Activated CD8-positive, alpha-beta memory T cell treated with anti-CD3 and anti-CD28 coated beads for 4 hours (primary cell): ENCODE measurements at places on chromosomes 7 and 10.

GRCh38 chr7:130379019-130379418 is 1.3 kb upstream of the CPA1 start:
- no peak for DNase-seq

GRCh38 chr7:158743219-158743618 is 38.6 kb upstream of the NCAPG2 start:
- DNase-seq, result no peak

- DNase-seq, result no peak
Observed at GRCh38 chr10:87505366-87506111, 846 bp downstream of the MINPP1 start.

DNA sequence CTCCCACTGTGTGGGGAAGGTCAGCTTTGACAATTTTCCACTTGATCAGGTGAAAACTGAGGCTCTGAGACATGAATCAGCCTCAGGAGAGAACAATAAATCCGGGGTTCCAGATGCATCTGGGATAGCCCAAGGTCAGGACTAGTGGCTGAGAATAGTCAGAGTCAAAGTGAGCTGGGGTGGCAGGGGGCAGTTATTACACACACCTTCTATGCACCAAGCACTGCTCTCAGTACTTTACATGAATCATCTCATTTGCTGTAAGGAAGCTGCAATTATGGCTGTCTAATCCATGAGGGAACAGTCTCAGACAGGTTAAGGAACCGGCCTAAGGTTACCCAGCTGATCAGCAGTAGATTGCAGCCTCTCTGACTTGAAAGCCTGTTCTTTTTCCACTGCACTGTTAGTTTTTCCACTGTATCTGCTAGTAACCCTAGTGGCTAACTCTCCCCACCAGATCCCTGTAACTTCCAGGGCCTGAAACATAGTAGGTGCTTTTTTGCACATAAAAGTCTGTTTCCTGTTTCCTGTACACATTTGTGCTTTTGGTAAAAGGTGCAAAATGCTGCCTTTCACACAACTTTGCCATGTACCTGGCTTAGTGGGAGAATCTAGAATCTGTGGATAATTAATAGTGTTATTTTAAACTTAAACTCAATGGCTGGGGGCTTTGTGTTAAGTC is 125.9 kb downstream of the EMX2 start:
- no peak for DNase-seq

GRCh38 chr7:47290466-47290865 is 291.4 kb downstream of the TNS3 start:
- no peak for DNase-seq

DNA sequence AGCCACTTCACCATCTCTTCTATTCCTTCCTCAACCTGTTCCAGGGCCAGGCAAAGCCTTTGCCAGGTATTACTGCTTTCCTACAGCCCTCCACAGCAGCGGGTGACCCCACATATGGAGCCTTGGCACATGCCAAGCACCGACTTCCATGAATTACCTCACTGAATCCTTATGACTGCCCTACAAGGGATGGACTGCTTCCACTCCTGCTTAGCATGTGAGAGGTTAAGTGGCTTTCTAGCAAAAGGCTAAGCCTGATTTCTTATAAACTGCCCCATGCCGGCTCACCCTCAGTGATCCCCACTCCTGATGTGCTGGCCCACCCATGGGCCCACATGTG is 44.0 kb upstream of the PDLIM1 start:
- no peak for DNase-seq

GRCh38 chr7:17342756-17343155 is 44.3 kb downstream of the AHR start:
- DNase-seq, result no peak

DNA sequence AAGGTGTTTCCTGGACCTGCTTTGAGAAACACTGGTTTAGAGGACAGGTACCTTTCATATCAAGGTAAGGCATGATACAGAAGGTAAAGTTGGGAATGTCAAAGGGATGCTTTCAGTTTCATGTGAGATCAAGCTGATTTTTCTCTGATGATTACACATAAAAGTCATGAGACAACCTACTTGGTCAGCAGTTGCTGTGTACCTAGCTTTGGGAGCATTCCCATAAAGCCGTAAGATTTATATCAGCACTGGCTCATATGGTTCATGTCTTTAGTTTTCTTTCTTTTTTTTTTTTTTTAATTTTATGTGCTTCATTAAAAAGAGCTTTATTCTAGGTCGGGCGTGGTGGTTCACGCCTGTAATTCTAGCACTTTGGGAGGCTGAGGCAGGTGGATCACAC is 265.3 kb upstream of the LRGUK start:
- DNase-seq, result no peak

GRCh38 chr7:98864731-98865453 is 4.9 kb downstream of the TMEM130 start:
- DNase-seq, result no peak

GRCh38 chr10:69801094-69801433 is 642 bp upstream of the COL13A1 start:
- no peak for DNase-seq

DNA sequence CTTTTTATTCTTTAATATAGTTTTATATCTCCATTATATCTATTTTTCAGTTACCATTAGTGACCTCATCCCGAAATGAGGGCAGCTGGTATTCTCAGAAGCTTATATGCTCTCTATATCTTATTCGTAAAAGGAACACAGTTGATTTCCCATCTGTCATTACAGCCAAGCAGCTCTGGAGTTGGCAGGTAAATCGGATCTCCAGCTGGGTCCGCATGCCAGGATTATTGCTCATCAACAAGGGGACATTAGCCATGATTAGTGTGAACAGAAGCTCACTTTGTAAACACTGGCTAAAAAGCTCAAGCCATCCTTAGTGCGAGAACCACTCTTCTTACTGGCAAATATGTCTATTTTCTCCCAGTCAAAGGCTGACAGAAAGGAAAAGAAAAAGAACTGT is 180.3 kb downstream of the NPSR1 start:
- no peak for DNase-seq

GRCh38 chr7:34184466-34184865 is 279.1 kb downstream of the BMPER start:
- DNase-seq, result no peak

DNA sequence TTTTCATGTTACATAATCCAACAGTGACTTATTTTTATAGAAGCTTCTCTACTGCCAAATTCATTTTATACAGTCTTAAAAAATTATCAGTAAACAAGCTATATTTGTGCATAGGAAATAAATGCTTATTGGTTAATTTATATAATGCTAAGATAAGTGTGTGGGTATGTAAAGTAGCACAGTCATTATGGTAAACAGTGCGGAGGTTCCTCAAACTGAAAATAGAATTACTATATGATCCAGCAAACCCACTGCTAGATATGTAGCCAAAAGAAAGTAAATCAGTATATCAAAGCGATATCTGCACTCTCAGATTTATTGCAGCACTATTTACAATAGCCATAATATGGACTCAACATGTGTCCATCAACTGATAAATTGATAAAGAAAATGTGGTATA is 71.1 kb downstream of the ATRNL1 start:
- no peak for DNase-seq

DNA sequence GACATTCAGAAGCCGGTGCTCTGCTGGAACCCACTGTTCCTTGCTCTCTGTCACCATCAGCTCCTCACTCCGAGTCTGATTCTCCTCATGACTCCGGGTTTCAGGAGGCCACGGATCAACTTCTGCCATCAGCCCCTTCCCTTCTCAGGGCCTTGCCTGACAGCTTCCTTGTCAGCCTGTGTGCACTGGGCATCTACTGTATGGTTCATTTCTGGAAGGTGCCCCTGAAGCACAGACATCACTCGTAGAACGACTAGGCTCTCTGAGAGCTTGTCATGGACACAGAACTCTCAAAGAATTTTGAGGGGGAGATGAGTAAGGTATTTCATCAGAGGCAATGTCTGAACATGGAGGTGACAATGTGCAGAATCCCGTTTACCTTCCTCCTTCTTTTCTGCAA is 396.1 kb downstream of the TNS3 start:
- DNase-seq, result no peak

GRCh38 chr10:79128923-79129305 is 60.1 kb downstream of the ZMIZ1 start:
- no peak for DNase-seq

- DNase-seq, result no peak
Observed at GRCh38 chr7:35705932-35706461, 11.1 kb upstream of the HERPUD2 start.

- no peak for DNase-seq
Observed at GRCh38 chr7:28328822-28329660, 83.3 kb upstream of the CREB5 start.

- DNase-seq, result no peak
Observed at GRCh38 chr10:109866168-109866994, 56.9 kb downstream of the XPNPEP1 start.

- no peak for DNase-seq
Observed at GRCh38 chr7:104657134-104657533, 328.7 kb downstream of the LHFPL3 start.

GRCh38 chr7:146249272-146249671 is 132.7 kb downstream of the CNTNAP2 start:
- DNase-seq, result no peak

DNA sequence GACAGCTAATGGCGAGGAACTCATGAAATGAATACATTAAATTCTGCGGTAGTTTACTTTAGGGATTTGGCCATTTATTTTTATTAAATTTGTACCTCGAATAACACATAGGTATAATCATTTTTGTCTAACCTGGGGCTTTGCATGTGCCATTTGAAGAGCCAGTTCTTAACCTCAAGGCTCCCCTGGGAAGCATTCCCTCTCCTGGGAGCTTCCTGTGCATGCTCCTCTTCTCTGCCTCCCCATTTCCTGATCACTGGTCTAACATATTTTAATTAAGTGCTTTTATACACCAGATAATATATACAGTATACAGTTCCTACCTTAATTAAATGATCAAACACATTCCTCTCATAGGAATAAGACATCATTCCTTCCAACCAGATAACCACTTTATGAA is 183.9 kb upstream of the FZD1 start:
- DNase-seq, result no peak

DNA sequence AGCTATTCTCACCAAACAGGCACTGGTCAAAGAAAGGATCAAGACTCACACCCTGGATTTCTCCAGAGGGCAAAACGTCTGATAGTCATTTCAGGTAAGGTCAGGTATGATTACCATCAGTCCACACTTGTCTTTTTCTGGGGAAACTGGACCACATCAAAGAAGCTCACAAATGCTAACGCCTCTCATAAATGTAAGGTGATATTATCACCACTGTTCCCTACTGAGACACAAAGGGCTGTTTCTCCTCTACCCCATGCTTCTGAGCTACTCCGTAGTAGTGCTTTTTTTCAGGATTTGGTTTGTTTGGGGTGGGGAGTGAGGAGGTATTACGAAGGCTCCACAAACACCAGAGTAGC is 51.6 kb downstream of the CREB3L2 start:
- DNase-seq, result no peak

- no peak for DNase-seq
Observed at GRCh38 chr7:64839910-64840309, 45.7 kb downstream of the ZNF138 start.

- DNase-seq, result no peak
Observed at GRCh38 chr10:49598164-49598856, 11.8 kb upstream of the SLC18A3 start.

DNA sequence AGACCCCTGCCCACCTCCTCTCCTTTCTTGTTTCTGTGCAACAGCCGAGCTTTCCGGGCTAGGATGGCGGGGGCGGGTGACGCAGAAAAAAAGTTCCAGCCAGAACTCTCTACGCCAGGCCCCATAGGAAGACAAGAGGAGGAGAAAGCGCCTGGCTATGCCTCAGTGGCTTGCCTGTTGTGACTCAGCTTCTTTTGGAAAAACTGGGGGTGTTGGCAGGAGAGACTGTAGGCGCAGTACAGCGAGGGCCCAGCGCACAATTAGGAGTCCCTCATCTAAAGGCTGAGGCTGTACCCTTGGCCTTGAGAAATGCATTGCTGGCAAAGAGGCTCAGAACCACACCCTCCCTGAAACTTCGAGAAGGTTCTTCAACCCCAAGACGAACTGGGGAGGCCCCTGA is 28.0 kb upstream of the KPNA7 start:
- no peak for DNase-seq

DNA sequence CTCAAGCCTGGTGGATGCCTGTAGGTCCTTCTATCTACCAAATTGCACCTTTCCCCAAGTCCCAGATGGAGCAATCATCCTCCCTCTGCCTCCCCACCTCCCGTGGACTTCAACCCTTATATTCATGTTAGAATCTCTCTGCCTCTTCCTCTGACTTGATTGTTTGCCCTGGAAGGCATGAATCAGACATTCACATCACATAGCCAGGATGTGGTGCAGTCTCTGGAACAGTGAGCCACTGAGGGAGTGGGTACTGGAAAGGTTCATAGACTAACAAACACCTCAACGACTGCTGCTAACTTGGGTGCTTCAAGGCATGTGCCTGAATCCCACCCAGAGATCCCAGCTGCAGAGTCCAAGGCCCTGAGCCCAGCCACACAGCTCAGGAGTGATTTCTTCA is 494.0 kb downstream of the TNS3 start:
- DNase-seq, result no peak

- no peak for DNase-seq
Observed at GRCh38 chr7:19439517-19439916, 269.3 kb downstream of the POLR1F start.

GRCh38 chr7:43531700-43532099 is 51.2 kb upstream of the STK17A start:
- no peak for DNase-seq

DNA sequence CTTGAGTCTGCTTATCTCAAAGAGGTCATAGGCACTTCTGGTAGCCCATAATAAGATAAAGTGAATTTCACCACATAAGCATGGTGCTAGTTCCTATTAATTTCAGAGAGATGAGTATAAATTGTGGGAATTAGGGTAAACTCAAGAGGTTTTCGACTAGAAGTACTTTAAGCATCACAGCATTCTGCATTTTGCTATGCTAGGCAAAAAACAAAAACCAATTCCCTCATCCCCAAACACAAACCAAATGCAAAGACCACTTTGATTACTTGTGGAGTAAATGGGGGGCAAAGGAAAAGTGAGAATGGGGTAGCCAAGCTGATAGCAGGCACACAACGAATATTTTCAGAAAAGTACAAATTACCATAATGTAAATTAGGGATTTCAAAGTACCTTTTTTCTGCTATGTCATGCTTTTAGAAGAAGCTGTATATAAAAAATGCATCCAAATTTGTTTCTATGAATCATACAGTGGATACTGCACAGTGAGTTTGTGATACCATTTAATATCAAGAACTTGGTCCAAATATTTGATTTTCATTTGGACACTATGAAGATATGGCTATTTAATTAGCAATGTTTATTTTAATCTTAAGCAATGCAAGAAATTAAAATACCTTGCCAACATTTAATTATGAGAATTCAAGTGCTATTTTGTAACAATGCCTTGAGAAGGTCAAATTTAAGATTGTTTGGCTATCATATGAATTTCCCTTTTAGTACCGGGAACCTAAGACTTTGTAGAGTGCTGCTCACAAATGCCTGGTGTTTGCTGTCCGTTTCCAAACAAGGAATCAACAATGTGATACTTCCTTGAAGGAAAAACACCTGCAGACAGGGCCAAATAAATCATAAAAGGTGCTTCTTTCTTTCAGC is 455.5 kb downstream of the PHTF2 start:
- DNase-seq, result no peak

- DNase-seq, result no peak
Observed at GRCh38 chr10:90589825-90590224, 268.0 kb downstream of the HTR7 start.
